Stimulated activated naive CD8-positive, alpha-beta T cell treated with anti-CD3 and anti-CD28 coated beads, Interleukin-15, amount 100 ng/mL, for 72 hours (primary cell): ENCODE measurements at places on chromosomes 16 and 17.

DNA sequence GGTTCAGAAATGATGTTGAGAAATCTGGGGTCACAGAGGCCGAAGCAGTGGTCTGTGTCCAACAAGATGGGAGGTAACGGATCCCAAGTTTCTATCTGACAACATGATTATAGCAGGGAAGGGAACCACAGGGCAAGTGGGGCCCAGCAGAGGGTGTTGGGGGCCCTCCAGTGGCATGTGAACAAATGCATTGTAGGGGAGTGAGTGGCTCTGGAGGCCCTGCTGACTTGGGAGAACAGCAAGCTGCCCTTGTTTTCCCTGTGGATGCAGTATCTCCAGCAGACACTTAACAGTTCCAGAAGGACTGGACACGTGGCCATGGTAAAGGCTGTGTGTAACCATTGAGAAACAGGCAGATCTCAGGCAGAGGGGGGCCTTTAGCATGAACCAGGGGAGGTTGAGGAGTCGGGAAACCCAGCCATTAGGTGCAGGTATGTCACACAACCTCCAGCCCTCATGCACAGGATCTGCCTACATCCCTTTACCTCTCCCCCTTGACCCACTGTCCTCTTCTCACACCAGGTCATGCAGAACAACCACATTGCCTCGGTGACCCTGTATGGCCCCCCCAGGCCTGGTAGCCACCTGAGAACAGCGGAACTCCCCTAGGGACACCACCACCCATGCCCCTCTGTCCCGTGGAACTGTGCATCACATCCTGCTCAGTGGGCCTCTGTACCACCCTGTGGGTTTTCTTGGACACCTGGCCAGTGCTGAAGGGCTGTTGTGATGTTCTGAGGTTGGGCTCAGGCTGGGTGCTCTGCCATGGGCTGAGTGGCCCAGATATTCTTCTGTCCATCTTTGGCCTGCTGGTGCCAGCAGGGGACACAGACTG lies 4.1 kb downstream of the B3GNT9 start:
- DNase-seq, result no peak

GRCh38 chr16:85912211-85912974 lies 13.4 kb downstream of the IRF8 start:
- DNase-seq, result no peak

DNA sequence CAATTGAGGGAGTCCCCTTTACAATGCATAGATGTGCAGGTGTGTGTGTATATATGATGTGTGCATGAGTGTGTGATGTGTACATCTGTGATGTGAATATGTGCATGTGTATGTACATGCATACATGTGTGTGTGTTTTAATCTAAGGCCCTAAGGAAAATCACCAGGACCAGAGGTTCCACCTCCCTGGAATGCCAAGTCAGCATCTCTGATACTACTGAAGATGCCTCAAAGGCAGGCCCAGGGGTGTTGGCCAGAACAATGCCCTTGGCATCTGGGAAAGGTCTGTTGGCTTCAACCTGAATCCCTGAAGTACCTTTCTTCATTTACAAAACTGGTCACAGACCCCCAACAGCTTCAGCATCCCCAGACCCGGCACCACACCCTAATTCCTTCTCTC lies 129.5 kb downstream of the CDYL2 start:
- DNase-seq, result no peak

DNA sequence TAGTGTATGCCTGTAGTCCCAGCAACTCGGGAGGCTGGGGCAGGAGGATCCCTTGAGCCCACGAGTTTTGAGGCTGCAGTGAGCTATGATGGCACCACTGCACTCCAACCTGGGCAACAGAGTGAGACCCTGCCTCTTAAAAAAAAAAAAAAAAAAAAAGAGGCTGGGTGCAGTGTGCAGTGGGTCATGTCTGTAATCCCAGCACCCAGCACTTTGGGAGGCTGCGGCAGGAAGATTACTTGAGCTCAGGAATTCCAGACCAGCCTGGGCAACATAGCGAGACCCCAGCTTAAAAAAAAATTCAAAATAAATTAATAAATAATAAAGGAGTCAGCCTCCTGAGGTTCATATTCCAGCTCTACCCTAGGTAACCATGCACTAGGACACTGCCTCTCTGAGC lies 9.6 kb upstream of the CNOT1 start:
- DNase-seq, result no peak

- peak; percentile 62 for DNase-seq
These were observed 25.5 kb downstream of the COPZ2 start for GRCh38 chr17:48012151-48012520.

GRCh38 chr16:17302620-17303019 lies 168.1 kb downstream of the XYLT1 start:
- DNase-seq, result no peak

GRCh38 chr16:21603928-21604327 lies 4.6 kb downstream of the METTL9 start:
- DNase-seq, result no peak

DNA sequence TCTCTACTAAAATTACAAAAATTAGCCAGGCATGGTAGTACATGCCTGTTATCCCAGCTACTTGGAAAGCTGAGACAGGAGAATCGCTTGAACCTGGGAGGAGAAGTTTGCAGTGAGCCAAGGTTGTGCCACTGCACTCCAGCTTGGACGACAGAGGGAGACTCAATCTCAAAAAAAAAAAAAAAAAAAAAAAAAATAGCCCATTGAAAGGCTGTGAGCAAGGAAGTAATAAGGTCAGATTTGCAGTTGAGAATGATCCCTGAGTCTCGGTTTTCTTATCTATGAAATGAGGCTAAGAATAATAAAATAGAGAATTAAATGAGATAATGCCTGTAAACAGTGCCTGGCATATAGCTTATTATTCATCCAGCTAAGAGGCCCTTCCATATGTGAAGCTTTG lies 1.3 kb upstream of the PDK2 start:
- DNase-seq, result no peak

DNA sequence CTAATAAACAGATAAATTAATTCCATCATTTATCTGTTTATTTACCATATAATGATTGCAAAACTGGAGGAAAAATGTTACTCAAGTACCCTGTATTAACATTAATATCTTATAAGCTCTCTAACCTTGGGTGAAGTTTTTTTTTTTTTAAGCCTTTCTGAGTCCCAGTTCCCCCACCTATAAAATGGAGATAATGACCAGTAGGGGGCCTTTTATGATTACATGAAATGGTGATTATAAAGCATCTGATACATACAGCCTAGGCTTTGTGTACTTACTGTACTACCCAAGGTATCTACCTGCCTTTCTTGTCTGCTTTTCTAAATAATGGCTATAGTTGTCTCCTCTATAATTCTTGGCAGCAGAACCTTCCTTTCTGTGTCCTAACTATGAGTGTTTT lies 22.6 kb downstream of the LRRC36 start:
- no peak for DNase-seq

GRCh38 chr16:4018391-4018790 lies 97.9 kb downstream of the ADCY9 start:
- no peak for DNase-seq

GRCh38 chr16:54505549-54506213 lies 219.1 kb upstream of the IRX3 start:
- no peak for DNase-seq

DNA sequence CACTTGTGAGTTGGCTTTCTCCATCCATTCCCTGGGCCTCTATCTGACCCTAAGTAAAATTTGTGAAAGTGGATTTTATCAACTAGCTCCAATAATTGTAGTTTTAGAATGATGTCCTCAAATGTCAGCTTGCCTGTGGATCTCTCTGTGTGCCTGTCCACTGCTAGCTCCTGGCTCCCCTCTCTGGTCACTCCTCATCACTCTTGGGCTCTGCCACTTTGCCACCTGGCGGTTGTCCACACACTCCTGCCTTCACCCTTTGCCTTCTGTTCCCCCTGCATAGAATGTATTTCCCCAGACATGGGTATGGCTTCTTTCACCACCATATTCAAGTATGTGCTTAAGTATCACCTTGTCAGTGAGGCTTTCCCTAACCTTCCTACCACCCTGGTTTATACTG lies 19.8 kb downstream of the ANKFN1 start:
- no peak for DNase-seq

DNA sequence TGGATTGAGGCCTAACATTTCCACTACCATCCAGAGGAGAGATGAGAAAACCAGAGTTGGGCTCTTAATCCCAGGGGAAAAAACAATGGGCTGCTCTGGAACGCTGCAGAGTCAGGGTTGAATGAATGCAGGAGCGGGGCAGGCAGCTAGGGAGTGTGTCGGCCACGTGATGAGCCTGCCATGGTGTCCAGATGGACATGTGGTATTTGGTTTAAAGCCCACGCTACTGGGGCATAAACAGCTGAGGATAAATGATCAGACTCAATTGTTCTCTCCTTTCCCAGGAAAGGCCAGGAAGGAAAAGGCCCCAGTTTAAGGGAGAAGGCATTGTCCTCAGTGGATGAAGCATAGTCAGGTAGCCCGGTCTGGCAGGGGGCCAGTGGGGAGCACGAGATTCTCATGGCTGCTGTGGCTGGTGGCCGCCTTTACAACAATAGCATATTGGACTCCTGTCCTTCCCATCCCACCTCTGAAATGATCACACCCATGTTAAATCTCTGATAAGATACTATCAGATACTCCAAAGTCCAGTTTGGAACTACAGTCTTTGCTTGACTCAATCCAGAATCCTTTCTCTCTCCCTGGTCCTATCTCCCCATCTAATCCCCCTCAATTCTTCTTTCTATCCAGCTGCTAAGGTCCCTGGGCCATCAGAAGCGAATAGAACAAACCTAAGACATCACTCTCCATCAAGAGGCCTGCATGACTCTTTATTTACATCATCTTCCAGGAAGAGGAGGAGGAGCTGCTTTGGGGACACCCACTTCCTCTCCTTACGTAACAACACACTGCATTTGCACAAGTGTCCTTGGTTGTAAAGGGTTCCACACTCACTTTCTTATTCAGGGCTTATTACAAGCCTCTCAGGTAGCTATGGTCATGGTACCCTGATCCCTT lies 20.4 kb downstream of the CA4 start:
- DNase-seq, result no peak

DNA sequence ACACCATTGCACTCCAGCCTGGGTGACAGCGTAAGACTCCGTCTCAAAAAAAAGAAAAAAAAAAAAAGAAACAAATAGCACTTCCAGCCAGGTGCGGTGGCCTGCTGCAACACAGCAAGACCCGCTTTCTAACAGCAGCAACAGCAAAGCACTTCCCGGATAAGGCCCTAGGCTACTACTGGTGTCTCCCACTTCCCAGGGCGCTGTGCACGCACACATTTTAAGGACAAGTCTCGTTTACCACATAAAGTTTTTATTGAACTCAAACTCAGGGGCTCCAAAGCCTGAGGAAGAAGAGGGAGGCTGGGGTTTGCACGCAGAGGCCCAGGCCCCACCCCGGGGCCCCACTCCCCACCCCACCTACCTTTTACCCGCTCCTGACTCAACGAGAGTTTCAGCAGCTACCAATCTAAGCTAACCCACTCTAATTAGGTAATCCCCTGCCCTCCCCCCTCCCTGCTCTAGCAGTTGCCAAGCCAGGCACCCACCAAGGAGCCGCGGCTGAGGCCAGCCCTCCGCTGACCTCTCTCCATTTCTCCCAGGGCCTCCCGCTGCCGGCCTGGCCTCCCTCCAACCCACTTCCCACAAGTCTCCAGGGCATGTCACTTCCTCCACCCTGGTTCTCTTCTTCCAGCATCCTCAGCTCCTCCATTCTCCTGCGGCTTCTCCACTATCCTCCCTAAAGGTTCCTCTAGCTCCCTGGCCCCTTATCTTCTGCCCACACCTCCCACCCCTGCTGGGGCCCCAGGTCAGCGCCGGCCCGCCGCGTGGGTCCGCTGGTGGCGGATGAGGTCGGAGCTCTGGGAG lies 2.4 kb downstream of the ZNF768 start:
- DNase-seq, result peak; percentile 31

DNA sequence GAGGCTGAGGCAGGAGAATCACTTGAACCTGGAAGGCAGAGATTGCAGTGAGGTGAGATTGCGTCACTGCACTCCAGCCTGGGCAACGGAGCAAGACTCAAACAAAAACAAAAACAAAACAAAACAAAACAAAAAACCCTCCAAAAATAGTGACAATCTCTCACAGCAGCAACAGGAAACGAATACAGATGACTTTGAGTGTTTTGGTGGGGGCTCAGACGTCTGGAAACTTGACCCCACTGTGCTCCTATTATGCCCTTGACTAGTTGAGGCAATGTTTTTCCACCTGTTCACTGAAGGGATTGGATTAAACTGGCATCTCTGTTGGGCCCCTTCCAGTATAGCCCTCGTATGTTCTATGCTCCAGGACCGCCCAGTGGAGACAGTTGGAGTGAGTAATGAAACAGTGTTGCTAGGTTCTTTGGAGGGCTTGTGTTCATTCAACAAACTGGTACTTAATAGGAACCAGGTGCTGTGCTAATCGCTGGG lies 167.0 kb downstream of the UTP18 start:
- no peak for DNase-seq

GRCh38 chr16:69113216-69113615 lies 7.8 kb downstream of the HAS3 start:
- DNase-seq, result no peak

DNA sequence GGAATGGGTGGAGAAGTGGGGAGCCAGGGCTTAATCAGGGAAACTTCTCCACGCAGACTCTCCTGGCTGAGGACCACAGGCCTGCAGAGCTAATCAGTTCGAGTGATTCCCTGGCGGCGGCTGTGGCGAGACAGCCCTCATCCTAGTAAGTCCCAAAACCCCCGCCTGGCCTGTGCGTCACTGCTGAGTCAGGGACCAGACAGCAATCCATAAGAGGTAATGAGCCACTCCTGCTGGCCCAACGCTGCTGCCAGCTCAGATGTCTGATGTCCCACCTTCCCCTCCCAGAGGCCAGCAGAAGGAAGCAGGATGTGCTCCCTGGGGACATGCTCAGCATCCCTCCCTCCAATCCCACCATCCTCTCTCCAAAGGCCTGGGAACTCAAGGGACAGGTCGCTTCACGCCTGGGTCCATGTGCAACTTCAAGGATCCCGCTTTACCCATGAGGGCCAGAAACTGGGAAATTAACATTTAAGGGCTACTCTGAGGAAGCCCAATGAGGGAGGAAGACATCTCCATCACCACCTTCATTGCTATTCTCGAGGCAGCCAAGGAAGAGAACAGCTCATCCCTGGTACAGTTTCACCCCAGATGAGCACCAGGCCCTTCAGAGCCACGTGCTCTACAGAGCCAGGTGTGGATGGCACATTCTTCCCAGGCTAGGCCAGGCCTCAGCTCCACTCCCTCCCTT lies 7.9 kb downstream of the ACLY start:
- DNase-seq, result no peak
